ENCODE measurements at places on chromosomes 3 and 15. TPM values are rescaled to one million over a fixed set of nuclear protein-coding genes. Genes with fewer than 3 reads are reported as not detected.

Gene ACKR4
- 5.0 TPM for total RNA-seq

GRCh38 chr3:77195766-77196545, 156.1 kb downstream of the ROBO2 start:
- DNase-seq = no peak

Gene NR1I2
- 0.54 TPM for total RNA-seq

DNA sequence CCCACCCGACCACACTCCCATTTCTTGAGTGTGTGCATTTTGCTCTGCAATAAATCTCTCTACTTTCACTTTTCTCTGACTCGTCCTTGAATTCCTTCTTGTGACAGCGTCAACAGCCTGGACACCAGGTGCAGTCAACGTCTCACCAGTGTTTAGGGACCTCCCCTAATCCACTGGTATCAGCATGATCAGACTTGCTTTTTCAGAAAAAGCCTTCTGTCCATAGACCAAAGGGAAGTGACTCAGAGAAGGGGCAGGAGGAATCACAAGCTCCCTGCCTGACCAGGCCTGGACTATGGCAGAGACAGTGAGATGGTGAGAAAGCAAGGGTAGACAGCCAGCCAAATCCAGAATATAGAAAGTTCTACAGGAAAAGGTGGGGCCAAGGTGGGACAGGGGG, 15.5 kb downstream of the CCR5 start:
- no peak for DNase-seq

GRCh38 chr3:126085276-126085675, 1.4 kb upstream of the SLC41A3 start:
- DNase-seq = no peak

DNA sequence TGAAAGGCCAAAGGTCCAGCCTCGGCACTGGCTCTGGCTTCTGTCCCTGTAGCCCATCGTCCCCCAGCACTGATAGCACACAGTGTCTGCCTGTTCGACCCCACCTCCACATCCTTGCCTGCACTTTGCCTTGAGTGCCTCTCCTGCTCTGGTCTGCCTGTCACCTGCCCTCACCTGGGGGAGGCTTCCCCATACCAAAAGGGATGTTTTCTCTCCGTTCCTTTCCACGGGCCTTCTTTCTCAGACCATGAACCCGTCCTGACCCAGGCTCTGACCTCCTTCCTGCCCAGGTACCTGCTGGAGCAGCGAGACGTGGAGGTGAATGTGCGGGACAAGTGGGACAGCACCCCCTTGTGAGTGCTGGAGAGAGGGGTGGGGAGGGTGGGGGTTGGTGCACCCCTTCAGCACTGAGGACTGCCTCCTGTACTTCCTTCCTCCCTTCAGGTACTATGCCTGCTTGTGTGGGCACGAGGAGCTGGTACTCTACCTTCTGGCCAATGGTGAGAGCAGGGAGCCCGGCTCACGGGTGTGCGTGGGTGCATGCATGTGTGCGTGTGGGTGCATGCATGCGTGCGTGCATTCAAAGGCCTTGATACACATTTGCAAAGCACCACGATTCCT, 1.5 kb downstream of the ABTB1 start:
- DNase-seq = peak; percentile 48

Gene TP63
- total RNA-seq = 0.16 TPM

Data from sigmoid colon (tissue), 7 donors.